ENCODE measurements at places on chromosomes 6 and 20.

DNA sequence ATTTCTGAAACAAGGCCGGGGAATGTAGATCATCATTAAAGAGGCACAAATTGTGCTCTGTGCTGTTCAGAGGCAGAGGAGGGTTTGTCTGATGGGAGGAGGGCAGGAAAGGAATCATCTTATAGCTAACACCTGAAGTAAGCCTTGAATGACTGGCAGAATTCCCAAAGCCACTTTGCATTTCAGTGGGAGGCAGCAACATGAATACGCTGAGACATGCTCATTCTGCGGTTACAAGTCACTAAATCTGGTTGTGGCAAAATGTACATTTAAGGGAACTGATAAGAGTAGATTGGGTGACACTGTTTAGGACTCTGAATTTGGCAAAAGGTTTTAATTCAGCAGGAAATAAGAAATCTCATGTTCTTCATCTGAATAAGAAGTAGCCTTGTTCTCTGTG is 4.4 kb upstream of the COL19A1 start:
- no peak for DNase-seq

DNA sequence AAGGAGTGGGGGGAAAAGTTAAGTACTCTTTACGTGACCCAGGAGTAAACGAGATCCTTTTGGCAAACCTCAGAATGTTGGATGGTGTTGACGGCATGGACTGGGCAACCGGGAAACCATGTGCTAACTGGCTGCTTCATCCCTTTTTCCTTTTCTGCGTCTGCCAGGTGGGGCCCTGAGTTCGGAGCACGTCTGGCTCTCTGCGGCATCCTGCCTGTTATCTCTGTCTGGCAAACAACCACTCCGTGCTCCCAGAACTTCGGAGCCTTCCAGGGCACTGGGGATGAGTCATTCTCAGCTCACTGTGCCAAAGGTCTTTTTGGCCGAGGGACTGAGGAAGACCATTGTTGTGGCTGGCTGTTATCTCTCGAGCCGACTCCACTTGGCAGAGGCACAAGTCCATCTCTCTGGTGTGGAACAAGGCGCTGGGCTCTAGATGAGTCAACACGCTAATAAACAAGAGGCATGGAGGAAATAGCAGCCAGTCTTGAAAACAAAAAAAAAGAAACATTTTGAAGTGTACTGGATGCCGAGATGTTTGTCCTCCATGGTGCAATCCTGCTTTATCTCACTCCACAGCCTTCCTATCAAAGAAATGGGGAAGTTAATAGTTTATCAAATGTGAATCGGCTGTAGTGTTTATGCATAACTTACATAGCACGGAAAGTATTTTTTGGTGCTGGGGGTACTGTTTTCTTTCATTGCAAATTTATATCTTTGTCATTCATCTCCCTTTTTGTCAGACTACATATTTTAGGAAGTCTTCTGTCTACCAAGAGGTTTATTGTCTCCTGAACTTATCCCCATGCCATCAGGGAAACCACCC is 64.6 kb upstream of the TXNDC5 start:
- no peak for DNase-seq

DNA sequence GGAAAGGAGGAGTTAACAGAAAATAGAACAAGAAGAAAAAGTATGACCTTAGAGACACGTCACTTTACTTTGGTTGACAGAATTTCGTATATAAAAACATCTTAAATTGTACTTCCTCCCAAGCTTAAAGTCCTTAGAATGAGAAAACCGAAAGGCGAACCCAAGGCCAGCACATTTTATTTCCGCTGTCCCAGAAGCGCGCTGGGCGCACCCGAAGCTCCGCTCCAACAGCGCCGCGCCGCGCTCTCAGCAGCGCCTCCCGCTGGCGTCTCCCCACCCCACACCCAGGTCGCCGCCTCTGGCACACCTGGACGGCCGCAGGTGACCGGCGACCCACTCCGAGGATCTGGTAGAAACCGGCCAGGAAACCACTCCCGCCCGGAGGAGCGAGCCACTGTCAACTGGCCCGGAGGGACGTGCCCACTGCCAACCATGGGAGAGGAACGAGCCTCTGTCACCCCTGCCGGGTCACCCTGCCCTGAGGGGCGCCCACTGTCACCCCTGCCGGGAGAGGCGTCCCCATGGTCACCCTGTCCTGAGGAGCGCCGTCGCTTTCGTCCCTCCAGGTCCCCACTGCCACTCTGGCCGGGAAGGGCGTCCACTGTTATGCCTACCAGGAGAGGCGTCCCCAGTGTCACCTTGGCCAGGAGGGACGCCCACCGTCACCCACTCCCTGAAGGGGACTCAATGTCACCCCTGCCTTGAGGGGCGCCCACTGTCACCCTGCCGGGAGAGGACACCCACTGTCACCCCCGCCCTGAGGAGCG is 824 bp downstream of the MPC1 start:
- no peak for DNase-seq

GRCh38 chr6:166253778-166254204 is 54.4 kb downstream of the PRR18 start:
- no peak for DNase-seq

DNA sequence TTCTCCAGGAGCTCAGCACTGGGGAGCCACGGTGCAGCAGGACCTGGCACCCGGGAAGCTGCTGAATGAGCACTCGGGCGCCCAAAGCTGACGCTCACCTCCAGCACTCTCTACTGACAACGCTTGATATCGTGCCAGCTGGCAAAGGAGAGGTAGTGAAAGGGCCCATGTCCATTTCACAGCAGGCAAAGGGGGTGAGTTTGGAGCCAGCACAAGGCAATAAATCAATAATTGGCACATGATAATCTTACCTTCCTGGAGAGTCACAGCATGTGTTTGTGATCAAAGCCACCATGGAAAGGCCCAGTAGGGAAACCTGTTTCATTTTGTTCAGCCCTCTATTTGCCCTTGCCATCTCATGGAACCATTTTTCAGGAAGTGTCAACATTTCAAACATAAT is 23.3 kb upstream of the SMIM26 start:
- no peak for DNase-seq

DNA sequence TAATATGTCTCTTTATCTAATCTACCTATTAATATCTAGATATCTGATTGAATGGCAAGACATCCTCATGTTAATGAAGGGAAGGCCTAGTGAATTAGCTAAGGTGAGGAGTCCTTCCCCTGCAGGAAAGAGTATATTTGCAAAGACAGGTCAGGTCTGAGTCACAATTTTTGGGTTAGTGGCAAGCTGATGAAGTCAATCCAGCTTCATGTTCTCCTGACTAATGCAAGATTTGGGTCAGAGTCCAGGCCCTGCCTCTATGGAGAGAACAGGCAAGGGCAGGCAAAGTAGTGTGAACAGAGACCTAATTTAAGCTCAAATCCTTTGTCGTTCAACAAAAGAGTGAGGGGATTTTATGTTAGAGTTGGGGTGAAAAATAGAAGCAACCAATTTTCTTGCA is 496.7 kb downstream of the BMP2 start:
- DNase-seq, result no peak

DNA sequence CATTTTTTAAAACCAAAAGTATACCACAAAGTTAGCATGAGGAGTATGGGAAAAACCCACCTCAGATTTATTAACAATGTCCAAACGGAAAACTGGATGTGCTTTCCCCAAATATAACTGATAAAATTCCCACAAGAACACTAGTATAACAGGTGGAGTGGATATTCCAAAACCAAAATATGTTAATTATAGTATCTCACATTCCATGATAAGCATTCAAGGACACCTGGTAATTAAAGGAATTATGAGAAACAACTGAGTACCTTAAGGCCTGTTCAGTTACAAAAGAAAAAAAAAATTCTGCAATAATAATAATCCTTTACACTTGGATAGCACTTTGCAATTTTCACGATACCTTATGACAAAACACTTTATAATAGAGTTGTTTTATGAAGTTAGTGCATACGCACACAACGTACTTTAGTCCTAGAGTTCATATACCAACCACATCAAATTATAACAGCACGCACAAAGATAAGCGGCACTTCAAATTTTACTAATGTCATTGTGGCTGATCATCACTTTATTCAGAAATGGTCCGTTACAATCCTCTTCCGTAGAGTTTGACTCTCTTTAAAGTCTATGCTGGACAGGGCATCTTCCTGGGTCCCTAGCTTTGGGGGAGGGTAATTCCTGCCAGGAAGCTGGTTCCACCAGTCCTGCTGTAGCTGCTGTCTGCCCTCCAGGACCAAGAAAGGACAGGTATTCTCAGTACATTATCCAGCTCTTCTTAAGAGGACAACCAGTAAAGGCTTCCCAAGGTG is 1.7 kb downstream of the CDK19 start:
- no peak for DNase-seq

- DNase-seq, result no peak
These were observed 679.5 kb upstream of the NRSN1 start for GRCh38 chr6:23446469-23446967.

GRCh38 chr20:8647961-8648441 is 420.9 kb upstream of the PLCB4 start:
- no peak for DNase-seq

GRCh38 chr20:14597206-14597715 is 259.8 kb upstream of the FLRT3 start:
- DNase-seq, result no peak

- DNase-seq, result no peak
These were observed 64.1 kb upstream of the BEND6 start for GRCh38 chr6:56890683-56891429.

- DNase-seq, result no peak
These were observed 269.5 kb downstream of the PLCB1 start for GRCh38 chr20:8401556-8401955.

DNA sequence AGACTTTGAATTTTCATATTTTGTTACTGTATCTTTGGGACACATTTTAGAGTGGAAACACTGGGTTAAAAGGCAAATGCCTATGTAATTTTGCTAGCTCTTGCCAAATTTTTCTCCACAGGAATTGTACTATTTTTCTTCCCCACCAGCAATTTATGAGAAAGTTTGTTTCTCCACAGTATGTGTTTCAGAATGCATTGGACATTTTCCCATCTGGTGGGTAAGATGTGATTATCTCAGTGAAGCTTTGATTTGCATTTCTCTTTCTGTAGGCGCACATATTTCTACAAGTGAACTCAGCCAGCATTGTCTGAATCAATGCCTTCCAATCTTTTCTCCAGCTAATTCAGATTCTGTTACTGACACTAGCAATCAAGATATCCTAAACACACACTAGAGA is 157.8 kb downstream of the RCAN2 start:
- no peak for DNase-seq

DNA sequence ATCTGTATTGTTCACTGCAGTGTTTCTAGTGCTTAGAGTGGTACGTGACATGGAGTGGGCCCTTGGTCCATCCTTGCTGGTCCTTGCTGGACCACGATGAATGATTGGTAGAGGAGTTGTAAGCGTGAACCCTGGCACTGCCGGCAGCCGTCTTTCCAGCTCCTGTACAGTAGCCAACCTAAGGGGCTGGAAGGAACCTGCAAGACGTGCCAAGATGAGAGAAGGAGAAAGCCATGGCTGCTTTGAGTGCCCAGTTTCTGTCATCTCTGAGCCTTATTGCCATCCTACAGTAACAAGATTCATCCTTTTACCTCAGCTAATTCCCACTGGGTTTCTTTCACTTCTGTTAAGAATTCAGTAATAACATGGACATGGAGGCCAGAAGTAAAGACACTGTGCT is 5.9 kb downstream of the DHX35 start:
- DNase-seq, result no peak

- no peak for DNase-seq
These were observed 50.0 kb downstream of the LAMA4 start for GRCh38 chr6:112204350-112204706.

- peak; percentile 27 for DNase-seq
These were observed 1.6 kb upstream of the KIF16B start for GRCh38 chr20:16574656-16575355.

DNA sequence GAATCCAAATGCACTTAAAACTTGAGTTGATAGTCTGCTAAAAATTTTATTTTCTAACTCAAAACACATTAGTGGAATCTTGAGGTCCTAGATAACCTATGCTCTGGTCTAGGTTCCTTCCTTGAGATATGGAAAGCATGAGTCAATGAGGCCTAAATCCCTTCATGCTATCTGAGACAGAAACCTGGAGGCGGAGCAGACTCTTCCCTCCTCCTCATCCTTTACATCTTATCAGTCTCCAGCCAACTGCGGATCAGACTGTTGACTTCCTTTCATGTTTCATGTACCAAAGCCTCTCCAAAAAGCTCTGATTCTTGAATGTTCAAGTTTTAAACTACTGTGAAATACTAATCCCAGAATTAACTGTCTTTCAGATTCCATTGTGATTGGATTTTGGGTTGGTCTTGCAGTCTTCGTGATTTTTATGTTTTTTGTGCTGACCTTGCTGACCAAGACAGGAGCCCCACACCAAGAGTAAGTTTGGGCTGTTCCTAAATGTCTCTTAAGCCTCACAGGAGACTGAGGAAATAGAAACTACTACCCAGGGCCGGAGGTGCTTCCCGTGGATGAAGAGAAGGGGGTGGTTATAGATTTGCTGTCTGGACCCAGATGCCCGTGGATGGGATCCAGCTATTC is 29.1 kb downstream of the MRAP2 start:
- no peak for DNase-seq

DNA sequence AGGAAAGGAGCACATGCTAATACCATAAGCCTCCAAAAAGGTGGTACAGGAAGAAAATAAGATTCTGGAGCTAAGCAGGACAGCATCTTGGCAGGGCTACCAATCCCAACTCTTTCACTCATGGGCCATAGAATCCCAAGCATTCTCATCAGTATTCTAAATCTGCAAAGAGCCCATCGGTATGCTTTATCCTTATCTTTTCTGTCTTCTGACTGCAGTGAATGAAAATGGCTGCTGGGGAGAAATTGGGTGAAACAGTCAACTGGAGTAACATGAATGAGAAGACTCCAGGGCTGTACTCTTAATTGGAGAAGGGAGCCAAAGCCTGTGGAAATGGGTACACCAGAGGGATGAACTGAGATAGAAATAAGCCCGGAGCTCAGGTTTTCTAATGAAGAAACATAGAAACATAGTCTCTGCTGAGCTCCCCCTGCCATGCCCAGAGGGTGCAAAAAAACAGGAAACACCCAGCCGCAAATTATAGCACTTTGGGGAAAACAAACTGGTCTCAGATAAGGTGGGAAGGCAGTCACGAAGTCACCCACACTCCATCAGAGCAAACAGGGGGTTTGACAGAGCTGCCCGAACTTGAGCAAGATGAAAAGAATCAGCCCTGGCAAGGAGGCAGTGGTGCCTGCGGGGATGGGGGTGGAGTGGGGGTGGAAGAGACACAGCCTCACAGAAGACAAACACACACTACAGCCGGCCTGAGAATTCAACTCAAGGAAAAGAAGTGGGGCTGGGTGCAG is 35.4 kb upstream of the E2F3 start:
- no peak for DNase-seq

DNA sequence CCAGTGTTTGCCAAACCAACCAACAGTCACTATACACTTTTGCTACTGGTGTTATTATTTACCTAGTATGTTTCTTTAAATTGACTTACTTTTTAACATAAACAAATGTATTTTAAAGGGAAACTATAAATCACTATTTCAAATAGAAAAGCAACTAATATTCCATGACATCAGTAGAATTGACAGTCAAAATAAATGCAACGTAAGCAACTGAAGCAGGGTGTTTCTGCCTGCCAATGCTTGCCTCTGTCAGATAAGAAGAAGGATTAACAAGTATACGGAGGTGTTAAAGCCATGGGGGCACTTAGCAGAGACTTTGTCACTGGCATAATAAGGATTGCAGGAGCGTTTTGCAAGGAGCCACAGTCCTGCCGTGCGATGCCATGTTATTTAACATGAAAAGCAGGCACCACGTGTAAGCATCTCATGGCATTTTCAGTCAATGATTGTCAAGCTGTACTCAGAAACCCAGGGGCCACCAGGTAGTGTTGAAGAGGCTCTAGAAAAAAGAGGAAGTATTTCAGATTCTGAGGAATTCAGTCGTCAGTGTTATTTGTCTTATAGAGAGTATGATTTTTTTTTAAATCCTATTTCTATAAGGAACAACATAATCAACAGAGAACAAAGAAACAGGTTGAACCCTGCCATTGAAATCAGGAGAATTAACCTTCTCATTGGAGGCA is 131.7 kb downstream of the BFSP1 start:
- DNase-seq, result no peak

All from cortex of kidney (tissue), 1 donor.